HT1080 (cell line): ENCODE measurements at places on chromosomes 16 and 17.

GRCh38 chr17:40538019-40538935, 27.0 kb downstream of the CCR7 start:
- DNase-seq, result peak; percentile 68

GRCh38 chr16:68496689-68497088, 42.4 kb upstream of the ZFP90 start:
- no peak for DNase-seq

DNA sequence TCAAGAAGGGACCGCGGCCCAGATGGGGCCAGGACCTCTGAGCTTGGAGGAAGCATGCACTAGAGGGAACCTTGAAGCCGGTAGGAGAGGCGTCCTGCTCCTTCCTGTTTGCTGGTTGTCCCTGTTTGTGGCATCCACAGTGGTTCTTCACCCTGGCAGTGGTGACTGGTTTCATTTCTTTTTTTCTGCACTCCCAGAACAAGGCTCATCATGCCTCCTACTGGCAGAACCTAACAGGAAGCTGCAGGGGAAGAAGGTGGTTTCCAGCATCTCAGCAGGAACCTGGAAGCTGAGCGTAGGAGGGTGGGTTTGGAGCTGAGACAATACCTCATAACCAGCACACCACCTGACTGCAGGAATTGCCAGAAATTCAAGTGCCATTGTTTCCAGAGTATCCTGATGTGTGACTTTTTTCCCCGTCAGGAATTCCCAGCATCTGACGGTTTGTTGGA, 5.8 kb downstream of the TMEM231 start:
- peak; percentile 69 for DNase-seq

DNA sequence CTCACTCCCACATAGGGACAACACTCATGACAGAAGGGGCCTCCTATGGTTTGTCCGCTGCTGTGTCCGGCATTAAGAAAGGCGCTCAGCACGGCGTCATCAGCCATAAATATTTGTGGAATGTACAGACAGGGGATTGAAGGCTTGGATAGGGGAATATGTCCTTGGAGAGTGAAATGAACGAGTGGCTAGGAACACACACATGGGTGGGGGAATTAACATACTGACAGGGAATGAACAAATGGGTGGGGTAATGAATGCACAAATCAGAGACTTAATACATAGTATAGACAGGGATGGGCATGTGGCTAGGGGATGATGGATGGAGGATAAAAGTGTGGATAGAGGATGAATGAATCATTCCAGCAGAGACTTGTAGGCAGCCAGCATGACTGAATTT, 154.0 kb upstream of the HSBP1 start:
- peak; percentile 42 for DNase-seq

- no peak for DNase-seq
These were observed 27.6 kb upstream of the CIBAR2 start for GRCh38 chr16:85139881-85140339.

DNA sequence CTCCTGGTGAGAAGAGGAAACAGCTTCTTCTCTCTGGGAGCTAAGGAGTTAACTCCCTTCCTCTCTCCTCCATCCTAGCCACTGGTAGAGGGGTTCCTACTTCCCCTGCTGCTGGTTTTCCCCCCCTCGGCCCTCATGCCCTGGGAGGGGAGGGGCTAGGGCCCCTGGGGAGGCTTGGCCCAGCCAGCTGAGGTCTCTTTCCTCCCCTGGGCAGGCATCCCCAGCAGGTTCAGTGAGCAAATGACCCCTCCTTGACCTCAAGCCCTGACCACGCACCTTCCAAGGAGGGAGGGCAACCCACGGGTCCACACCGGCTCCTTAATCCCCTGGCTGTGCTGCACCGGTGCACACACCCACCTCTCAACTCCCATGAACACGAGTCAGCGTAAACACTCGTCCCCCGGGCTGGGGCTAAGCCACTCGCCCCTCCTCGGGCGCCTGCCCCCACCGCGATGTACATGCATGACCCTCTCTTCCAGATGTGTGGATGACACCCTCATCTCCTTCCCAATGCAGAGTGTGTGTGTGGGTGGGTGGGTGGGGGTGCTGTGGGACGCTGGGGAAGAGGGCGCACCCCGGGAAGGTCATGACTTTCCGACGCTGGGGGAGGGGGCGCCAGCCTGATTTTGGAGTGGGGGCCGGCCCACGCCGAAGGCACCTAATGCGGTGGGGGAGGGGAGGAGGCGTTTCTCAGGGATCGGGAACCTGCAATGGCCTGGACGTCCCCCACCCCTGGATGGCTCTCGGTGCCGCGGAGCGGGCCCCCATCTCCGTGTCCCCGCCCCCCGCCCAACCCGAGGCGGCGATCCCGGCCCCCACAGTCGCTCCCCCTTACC, 33.7 kb downstream of the SRCIN1 start:
- DNase-seq, result no peak

GRCh38 chr17:79875511-79875910, 36.3 kb upstream of the CBX4 start:
- DNase-seq, result no peak

DNA sequence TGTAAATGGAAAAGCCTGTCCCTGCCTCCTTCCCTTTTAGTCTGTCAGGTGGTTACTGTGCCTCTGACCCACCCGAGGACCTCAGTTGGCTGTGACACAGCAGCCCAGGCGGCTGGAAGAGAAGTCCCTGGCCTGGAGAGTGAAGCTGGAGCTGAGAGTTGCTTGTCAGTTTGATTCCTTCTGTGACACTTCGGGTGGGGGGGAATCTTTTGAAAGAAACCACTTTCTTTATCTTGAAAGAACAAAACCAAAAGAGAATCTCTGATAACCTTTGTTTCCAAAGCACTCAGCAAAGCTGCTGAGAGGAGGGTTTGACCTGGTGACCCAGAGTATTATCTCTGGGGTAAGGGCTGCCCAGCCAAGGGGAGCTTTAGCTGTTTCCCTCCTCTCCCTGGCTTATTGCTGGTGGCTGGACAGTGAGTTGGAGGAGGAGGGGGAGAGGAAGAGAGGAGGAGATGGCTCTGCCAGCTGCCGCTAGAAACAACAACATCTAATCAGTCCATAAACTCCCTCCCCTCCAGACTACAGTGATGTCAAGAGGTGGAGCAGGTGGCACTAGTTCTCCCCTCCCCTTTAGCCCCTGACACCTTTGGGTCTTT, 34.0 kb downstream of the YPEL2 start:
- no peak for DNase-seq

- DNase-seq, result no peak
These were observed 840 bp upstream of the CDH5 start for GRCh38 chr16:66365651-66366050.

DNA sequence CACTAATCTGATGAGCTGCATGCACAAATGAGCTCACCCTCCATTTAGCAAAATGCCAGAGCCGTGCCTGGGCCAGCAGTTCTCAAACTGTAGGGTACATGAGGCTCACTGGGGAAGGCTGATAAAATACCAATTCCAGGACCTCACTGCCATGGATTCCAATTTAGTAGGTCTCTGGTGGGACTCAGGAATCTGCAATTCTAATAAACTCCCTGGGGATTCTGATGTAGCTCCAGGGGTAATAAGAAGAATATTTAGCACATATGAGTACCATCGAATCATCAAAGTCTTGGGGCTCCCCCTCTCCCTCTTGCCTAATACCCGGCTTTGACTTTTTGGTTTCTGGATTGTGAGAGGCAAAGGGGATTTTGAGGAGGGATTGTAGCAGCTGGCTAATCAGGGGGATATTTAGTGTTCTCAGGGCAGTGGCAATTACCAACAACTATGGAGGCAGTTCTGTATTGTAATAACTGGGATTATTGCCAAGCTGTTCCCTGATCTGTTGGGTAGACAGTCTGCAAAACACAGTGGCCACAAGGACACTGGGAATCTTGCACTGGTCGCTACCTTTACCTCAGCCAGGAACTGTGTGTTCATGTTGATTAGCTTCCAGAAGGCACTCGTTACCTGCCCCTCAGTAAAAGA, 140.4 kb downstream of the SHISA9 start:
- DNase-seq, result no peak

DNA sequence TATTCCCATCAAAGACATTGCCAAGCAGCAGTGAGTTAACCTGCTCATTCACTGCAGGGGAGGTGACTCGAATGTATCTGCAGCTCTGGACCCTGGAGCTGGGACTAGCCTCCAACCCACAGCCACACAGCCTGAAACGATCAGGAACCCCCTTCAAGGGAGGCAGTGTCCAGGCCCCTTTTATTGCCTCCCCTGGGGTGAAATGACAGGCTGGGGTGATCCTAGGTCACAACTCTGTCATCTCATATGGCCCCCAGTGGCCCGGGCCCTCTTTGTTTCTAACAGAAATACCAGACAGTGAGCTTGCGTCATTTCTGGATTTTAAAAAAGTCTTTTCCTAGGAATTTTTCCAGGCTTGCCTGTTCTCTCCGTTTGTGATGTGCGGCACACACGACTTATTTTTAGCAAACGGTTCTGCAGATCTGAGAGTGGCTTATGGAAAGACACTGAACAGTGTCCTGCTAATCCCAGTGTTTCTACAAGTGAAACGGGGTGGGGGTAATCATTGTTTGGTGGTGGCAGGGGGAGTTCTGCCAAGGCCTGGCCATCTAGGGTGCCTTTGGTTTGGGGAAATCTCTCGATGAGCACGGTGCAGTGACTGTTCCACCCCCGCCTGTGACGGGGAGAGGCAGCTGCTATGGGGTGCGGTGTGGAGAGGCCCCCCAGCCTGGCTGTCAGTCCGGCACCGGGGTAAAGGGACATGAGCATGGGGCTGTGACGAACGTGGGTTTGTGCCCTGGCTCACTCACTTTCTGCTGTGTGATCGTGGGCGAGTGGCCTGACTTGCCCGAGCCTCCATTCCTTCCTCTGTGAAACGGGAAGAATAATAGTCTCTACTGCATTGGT, 27.2 kb downstream of the NAGPA start:
- DNase-seq, result no peak

DNA sequence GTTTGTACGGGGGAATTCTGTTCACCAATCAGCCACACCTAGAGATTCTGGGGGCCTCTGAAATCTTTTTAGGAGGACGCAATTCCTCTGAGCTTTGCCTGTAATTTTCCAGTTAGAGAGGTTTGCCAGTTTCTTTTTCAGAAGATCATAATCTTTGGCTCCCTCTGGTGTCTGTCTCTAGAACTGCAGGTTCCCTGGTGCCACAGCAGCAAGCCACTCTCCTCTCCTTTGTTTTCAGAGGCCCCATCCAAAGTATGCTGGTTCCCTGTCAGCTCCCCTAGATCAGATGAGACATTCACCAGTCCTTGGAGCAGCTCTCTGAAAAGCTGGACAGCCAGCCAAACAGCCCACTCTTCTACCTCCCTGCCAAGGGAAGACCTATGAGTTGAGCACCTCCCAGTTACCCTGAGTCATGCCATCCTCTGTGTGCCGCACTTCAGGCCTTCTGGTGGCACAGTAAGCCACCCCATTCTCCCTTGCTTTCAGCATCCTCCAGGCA, 36.1 kb downstream of the RNF112 start:
- peak; percentile 67 for DNase-seq

DNA sequence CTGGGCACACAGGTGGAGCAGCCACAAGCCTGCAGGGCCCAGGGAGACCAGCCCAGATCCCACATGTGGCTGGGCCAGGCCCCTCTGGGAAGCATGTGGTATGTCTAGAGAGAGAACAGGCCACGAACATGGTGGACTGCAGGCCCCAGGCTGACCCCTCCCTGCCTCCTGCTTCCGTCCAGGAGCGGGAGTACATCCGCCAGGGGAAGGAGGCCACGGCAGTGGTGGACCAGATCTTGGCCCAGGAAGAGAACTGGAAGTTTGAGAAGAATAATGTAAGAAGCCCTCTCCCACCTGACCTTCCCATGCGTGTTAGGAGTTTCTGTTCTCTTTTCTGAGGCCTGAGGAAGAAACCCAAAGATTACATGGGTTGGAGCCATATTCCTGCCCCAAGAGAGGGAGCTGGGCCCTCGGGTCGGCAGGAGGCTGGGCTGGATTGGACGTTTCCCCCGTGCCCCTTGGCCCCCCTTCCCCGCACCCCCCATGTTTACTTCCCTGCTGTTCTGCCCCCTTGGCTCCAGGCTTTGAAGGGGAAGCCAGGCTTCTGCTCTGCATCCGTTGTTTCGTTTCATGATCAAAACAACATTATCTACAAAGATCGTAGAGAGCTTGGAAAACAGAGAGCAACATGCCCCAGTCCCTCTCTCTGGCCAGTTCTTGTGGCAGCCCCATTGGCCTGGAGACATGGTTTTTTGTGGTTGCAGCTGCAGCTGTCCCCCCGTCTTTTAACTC, 5.7 kb upstream of the TCAP start:
- no peak for DNase-seq
